ENCODE measurements at places on chromosomes 2 and 18. TPM values are rescaled to one million over a fixed set of nuclear protein-coding genes. Genes with fewer than 3 reads are reported as not detected.

DNA sequence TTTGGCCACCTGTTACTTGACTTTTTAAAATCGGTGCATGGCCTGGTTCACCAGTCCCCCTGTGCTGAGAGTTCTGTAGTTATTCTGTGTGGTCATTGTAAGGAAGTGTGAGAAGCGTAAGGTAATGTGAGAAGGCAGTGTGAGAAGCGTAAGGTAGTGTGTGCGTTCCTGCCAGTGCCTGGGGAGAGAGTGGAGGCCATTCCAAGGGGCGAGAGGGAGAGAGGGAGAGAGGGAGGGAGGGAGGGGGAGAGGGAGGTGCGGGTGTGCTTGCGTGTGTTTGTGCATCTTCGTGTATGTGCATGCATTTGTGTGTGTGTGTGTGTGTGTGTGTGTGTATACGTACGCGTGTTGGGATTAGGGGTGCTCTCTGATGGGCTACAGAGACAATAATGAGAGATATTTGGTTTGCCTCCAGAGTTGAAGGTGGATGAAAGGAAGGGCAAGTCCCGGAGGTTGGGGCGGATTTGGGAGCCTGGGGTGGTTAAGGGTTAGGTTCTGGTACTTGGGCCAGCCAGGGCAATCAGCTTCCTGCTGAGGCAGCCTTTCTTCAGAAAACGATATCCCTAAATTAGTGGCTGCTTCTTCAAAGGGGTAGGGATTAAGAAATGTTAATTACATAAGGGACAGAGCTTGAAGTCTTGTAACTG lies 53.7 kb downstream of the SGPP2 start:
- peak; percentile 15 for DNase-seq

DNA sequence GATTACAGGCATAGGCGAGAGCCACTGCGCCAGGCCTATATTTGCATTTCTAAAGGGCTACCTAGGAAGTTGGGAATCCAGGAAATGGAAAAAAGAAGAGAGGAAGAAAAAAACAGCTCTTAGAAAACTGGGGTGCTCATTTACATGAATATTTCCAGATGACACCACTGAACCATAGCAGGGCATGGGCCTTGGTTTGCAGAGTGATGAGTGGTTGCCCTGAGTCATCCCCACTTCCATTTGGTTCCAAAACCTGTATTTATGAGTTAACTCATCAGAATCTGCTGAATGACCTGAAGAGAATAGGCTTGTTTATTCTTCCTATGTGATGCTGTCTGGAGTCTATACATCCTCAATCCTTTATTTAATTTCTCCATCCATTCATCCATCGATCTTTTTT lies 36.2 kb downstream of the EHD3 start:
- DNase-seq = no peak

GRCh38 chr2:74006459-74006858 lies 21.7 kb downstream of the TET3 start:
- peak; percentile 87 for DNase-seq

DNA sequence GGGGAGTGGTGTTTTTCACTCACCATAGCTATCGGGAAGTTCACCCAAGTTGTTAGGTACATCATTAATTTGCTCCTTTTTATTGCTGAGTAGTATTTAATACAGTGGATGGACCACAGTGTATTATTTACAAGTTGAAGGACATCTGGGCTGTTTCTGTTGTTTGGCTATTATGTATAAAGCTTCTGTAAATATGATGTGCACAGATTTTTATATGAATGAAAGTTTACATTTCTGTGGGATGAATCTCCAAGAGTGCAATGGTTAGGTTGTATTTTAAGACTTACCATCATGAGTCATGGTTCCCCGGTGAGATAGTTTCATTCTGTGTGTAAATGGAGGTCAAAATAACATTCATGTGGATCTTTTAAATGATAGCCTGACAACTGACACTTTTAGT lies 337.4 kb downstream of the PTPRM start:
- no peak for DNase-seq

DNA sequence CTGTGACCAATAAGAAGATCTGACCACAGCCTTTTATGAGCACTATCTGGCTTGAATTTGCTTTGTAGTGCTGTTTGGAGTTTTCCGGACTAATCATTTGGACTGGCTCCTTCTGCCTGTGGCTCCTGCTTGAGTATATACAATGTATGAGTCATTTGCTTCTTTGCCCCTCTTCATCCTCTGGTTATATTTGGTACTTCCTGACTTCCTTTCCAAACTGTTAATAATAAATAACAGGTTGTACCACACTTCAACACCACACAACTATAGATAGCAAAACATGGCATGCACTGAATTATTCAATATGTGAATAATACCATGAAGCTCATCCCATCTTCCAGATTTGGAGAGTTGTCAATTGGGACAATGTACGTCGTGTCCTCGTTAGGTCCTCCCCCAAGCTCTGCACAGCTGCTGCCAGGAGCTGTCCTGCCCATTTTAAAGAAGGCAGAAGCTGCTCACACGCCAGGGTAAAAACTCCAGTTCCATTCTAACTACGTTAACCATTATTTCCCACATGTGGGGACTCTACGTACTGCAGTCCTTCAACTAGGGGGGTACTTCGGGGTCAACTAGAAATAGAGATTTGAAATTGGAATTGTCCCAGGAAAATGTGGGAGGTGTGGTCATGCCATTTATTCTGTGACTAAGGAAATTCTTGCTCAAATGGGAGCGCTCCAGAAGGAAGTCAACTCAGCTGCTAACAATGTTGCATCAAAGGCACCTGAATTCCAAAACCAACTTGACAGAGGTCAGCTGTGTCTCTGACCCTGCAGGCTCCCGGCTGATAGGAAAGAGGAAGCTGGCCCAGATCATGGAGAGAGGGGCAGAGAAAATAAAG lies 38.1 kb downstream of the ST8SIA5 start:
- peak; percentile 16 for DNase-seq

GRCh38 chr18:58229162-58229561 lies 185.1 kb downstream of the NEDD4L start:
- DNase-seq = no peak

DNA sequence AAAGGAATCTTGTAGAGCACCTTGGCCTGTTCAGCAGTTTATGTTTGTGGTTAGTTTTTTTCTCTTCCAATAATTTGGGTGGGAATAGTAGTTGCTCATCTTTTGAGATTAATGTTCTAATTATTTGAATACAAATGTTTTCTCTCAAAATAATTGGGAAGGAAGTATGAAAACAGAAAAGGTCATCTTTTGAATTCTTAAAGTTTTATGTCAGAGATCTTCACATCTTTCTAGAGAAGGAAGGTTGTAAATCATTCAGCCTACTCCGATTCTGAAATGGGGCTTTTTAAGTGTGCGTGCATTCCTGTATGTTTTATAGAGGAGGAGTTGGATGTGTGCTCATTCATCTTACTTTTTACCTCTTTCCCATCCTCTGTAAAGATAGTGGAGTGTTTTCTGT lies 29.0 kb downstream of the GRHL1 start:
- no peak for DNase-seq

Gene POTEI
- 0.21 TPM for total RNA-seq

DNA sequence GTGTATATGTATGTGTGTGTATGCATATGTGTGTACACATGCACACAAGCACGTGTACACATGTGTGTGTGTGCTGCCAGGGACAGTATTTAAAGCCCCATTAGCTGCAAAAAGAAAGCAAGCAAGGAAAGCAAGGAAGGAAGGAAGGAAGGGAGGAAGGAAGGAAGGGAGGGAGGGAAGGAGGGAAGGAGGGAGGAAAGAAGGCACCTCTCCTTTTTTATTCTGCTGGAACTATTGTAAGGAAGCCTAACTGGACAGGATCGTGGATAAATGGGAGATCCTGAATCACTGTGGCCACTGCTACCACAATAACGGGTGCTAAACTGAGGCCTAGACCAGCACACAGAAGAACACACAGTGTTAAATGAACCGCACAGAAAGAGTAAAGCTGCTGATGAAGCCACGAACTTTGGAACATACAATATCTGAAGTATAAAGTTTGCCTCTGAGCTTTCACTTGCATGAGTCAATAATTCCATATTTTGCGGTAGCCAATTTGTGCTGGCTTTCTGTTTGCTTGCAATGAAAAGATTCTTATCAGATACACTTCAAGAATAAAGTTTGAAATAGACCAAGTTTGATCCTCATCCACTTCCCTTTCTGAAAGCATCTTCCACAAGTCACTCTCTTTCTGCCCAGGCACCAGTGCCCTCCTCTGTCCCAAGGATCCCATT lies 15.5 kb downstream of the CACNB4 start:
- DNase-seq = no peak

- no peak for DNase-seq
Observed at GRCh38 chr2:59440491-59440890, 1113.0 kb downstream of the BCL11A start.

Gene IL36RN
- total RNA-seq = 5.6 TPM

DNA sequence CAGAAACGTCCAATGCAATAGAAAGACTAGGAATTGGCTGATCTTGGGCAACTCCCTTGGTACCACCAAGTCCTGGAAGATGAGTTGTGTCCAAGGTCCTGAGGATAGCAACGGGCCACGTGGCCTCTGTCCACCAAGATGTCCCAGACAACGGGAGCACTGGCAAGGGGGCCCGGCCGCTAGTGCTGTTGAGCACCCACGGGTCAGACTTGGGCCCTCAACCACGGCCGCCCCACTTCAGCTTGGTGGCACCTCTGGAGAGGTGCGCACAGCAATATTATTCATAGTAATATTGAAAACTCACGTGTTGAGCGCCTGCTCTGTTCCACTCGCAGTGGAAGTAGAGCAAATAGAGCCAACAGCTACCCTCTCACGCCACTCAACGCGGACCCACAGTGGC lies 19.0 kb downstream of the PASK start:
- no peak for DNase-seq

Gene PHOSPHO2
- 5.0 TPM for total RNA-seq

DNA sequence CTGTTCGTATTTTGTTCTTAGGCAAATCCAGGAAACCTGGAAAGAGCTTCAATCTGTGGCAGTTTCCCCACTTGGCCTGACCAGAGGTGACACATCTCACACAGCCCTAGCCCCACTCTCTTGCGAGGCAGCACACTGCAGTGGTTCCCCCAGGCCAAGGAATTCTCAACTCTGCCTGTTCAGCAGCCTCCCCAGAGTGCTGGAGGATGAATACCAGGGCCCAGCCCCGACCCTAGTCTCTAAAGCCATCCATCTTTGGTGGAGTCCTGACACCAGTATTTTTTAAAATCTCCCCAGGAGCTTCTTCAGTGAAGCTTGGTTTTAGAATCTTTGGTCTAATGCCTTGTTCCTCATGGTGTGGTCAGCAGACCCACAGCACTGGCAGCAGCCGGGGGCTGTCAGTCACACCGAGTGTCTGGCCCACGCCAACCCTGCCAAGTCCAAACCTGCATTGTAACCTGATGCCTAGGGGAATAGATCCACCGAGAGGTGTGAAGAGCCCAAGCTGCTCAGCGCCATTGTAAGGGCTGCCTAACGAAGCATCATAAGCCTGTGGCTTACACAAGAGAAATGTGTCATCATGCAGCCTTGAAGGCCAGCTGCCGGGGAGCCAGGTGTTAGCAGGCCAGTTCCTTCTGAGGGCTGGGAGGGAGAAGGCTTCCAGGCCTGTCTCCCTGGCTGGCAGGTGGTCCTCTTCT lies 428.7 kb upstream of the ID2 start:
- peak; percentile 51 for DNase-seq

Gene SLC14A1
- 4.0 TPM for total RNA-seq

Gene RAPGEF4
- 11.3 TPM for total RNA-seq

GRCh38 chr2:173547499-173547898 lies 192.8 kb downstream of the CDCA7 start:
- no peak for DNase-seq

Gene GKN2
- not detected for total RNA-seq

DNA sequence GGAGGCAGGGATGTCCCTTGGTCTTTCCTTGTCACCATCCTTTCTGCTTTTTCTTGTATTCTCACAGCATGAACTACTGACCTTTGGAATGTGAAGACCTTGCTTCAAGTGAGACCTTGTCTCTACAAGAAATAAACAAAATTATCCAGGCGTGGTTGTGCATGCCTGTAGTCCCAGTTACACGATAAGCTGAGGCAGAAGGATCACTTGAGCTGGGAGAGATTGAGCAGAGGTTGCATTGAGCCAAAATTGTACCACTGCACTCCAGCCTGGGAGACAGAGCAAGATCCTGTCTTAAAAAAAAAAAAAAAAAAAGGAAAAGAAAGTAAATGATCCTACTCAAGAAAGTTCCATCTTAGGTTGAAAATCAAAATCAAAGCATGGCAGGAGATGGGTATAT lies 173.7 kb downstream of the IRS1 start:
- no peak for DNase-seq

DNA sequence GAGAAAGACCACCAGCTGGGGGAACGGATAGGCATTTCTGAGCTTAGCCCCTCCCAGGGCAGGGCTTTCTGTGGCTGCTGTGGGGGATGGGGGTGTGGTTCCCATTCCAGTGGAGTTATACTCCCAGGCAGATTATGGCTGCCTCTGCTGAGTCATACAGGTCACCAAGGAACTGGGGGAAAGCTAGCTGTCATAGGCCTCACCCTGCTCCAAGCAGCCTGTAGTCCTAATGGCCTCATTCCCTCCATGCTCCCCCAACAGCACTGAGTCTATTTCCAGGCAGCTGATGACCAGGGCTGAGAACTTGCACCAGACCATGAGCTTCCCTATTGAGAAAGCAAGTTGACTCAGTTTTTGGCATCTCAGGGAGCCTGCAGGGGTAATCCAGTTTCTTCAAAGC lies 87.1 kb downstream of the GPR39 start:
- no peak for DNase-seq

GRCh38 chr2:239714116-239714515 lies 311.0 kb downstream of the NDUFA10 start:
- no peak for DNase-seq

Gene VSNL1
- 20.6 TPM for total RNA-seq

GRCh38 chr18:7637269-7637668 lies 70.2 kb downstream of the PTPRM start:
- no peak for DNase-seq

DNA sequence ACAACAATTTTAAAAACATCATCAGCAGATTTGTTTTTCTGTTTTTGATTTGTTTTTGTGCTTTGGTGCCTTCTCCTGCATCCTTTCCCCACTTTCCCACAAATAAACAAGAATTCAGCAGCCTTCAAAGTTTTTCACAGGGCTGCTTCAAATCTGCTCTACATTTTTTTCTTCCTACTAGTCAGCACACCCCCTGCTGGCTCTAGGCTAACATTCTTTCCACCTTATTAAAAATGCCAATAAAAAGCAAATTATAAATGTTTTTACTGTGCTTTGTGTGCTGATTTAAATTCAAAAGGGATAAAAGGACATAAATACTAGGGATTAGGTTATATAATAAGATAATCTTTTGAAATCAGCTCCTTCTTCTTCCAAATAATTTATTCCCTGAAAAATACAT lies 6.2 kb upstream of the CNTNAP5 start:
- peak; percentile 25 for DNase-seq

Data from tongue (tissue), 3 donors.